A549 treated with CORT108297 at 1 μM for 4 hours (cell line): ENCODE measurements at places on chromosomes 16 and 17. TPM values are rescaled to one million over a fixed set of nuclear protein-coding genes. Genes with fewer than 3 reads are reported as not detected.

The OR1F1 gene
- 0.24 to 0.60 TPM (median 0.40 TPM) in 5 replicates for total RNA-seq

The ABCC11 gene
- total RNA-seq, result 0.06 to 0.24 TPM (median 0.20 TPM) in 4 of 5 replicates, not detected in the other

The ACSM2A gene
- not detected in 5 replicates for total RNA-seq

The XYLT1 gene
- 0.62 to 1.1 TPM (median 0.72 TPM) in 5 replicates for total RNA-seq

The IRX5 gene
- 1.3 to 2.5 TPM (median 2.1 TPM) in 5 replicates for total RNA-seq

The FOXC2 gene
- total RNA-seq, result 2.2 to 2.9 TPM (median 2.9 TPM) in 5 replicates

The MT1A gene
- total RNA-seq, result 17.2 to 22.0 TPM (median 18.8 TPM) in 5 replicates

The ZSCAN10 gene
- total RNA-seq, result 0.03 to 0.05 TPM in 2 of 5 replicates, not detected in the others

The CFDP1 gene
- total RNA-seq, result 51.6 to 68.0 TPM (median 56.1 TPM) in 5 replicates

The CTF1 gene
- total RNA-seq, result 0.09 to 0.18 TPM (median 0.13 TPM) in 5 replicates

The VMO1 gene
- 0.43 to 1.5 TPM (median 0.96 TPM) in 5 replicates for total RNA-seq

The MT1F gene
- total RNA-seq, result 11.8 to 21.5 TPM (median 13.0 TPM) in 5 replicates

The PRKCB gene
- total RNA-seq, result 0.15 to 0.32 TPM (median 0.22 TPM) in 5 replicates

The ERCC4 gene
- 4.8 to 8.7 TPM (median 7.2 TPM) in 5 replicates for total RNA-seq

The FOXL1 gene
- total RNA-seq, result 0.66 to 1.9 TPM (median 1.2 TPM) in 5 replicates

The BICDL2 gene
- total RNA-seq, result not detected in 5 replicates

The SPHK1 gene
- total RNA-seq, result 41.3 to 64.7 TPM (median 57.3 TPM) in 5 replicates

The CHRNE gene
- total RNA-seq, result 0.06 to 0.13 TPM (median 0.08 TPM) in 5 replicates

The ALDH3A1 gene
- total RNA-seq, result 738 to 1,121 TPM (median 806 TPM) in 5 replicates

The RAB37 gene
- 0.87 to 1.7 TPM (median 1.2 TPM) in 5 replicates for total RNA-seq

The TBC1D26 gene
- total RNA-seq, result 0.02 TPM in 1 of 5 replicates, not detected in the others

The CXCL16 gene
- 15.4 to 19.5 TPM (median 18.5 TPM) in 5 replicates for total RNA-seq

The CFAP52 gene
- 0.12 TPM in 1 of 5 replicates, not detected in the others for total RNA-seq

The GAS2L2 gene
- total RNA-seq, result 0.06 to 0.15 TPM (median 0.09 TPM) in 5 replicates

The CIBAR2 gene
- 0.13 to 0.15 TPM in 2 of 5 replicates, not detected in the others for total RNA-seq

The EVPLL gene
- total RNA-seq, result not detected in 5 replicates

The CMTM1 gene
- 0.63 to 1.7 TPM (median 1.2 TPM) in 5 replicates for total RNA-seq

The ATP2A1 gene
- total RNA-seq, result 1.4 to 3.6 TPM (median 2.4 TPM) in 5 replicates

The SEC14L5 gene
- total RNA-seq, result 0.01 to 0.04 TPM (median 0.03 TPM) in 5 replicates

The DNAH9 gene
- total RNA-seq, result 0.02 TPM in 1 of 5 replicates, not detected in the others

The ITGB4 gene
- 48.5 to 68.4 TPM (median 60.7 TPM) in 5 replicates for total RNA-seq

The MYH13 gene
- total RNA-seq, result not detected in 5 replicates

The SLC6A4 gene
- 0.02 to 0.06 TPM in 2 of 5 replicates, not detected in the others for total RNA-seq

The CCL5 gene
- total RNA-seq, result 0.92 to 1.9 TPM (median 1.4 TPM) in 5 replicates

The SLC47A2 gene
- total RNA-seq, result 0.05 to 0.20 TPM (median 0.14 TPM) in 5 replicates

The ITGA2B gene
- 0.78 to 1.9 TPM (median 1.6 TPM) in 5 replicates for total RNA-seq

The TMEM106A gene
- total RNA-seq, result 0.82 to 1.5 TPM (median 0.96 TPM) in 5 replicates

The KIAA0513 gene
- total RNA-seq, result 1.6 to 2.1 TPM (median 2.0 TPM) in 5 replicates
